Fibroblast of upper back skin (primary cell): ENCODE measurements at places on chromosomes 4 and X.

DNA sequence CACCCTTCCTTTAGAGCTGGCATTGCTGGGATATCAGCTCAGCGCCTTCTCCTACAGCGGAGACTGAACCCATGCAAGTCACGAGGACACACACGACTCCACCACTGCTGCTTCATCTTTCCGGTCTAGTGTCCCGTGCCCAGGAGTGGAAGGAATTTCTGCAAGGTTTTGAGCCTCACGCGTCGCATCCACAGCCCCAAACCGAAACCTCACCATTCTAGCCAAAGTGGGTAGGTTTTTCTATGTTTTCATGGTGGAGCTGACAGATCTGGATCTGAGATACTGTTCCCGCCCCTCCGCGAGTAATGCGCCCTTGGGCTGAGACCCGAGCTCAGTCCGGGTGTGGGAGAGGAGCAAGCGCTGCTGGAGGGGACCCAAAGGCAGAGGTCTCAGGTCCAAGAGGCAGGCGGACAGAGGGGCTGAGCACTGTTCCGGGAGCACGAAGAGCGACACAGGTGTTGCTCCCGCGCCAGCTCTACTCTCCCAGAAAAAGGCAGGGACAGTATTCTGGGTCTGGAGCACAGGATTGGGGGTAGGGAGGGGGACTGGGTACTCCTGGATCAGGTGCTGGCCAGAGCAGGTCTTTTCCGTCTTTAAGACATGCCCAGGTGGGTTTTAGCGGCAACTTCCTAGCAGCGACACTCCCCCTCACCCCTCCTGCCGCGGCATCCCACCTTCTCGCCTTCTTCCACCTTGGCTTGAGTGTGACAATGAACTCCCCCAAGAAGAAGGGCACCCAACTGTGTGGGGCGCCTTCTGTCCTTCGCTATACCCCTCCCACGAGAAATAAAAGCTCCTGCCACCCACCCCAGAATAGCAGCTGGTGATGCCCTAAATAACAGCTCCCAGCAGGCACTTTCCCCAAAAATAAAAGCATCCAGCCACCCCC, 1.8 kb downstream of the EPHA5 start:
- peak; percentile 13 for DNase-seq

DNA sequence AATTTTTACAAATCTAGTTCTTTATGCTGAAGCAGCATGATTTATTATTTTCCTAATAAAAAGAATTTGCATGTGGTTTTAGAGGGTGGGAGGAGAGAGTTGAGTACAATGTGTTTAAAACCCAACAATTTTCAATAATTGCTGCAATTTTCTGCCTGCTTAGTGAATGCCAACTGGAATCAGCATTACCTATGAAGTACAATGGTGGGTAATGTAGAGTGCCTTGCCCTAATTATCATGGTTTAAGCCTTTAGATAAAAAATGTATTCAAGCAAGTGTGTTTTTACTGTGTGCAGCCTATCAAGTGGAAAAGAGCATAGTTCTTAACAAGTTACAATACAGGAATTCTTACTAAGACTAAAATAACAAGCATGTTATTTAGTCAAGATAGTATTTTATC, 77.9 kb upstream of the ANKRD50 start:
- no peak for DNase-seq

DNA sequence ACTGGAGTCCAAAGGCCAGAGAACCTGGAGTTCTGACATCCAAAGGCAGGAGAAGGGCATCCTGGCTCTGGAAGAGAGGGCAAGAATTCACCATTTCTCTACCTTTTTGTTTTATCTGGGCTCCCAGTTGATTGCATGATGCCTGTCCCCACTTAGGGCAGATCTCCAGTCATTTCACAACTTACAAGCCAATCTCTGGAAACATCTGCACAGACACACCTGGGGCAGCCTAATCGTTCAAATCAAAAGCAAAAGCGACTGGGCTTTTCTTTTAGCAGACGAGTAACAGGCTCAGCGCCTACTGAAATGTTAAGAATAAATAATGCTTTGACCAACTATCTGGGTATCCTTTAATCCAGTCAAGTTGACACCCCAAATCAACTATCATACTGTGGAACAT, 136.0 kb upstream of the NPY2R start:
- DNase-seq: no peak

GRCh38 chr4:74665346-74665745, 129.0 kb downstream of the BTC start:
- DNase-seq: no peak

DNA sequence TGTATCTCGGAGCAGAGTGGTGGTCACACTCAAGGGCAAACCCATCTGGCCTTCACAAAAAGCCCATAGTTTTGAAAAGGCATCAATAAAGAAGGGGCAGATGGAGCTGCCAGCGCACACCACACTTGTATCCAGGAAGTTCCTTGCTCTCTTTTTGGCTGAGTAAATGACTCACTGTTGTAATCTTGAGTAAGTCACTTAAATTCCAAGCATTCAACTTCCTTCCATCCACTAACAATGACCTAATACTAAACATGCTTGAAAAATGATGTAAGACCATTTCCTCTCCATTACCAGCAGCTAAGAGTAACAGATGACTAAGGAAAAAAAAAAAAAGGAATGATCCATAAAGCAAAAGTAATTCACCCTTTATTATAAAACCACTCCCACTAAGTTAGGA, 32.4 kb upstream of the MYOZ2 start:
- peak; percentile 98 for DNase-seq

GRCh38 chr4:39233783-39234182, 51.5 kb downstream of the WDR19 start:
- DNase-seq: no peak

- no peak for DNase-seq
These were observed 71.6 kb downstream of the NEK1 start for GRCh38 chr4:169540774-169541173.

- peak; percentile 45 for DNase-seq
These were observed 328.3 kb upstream of the RPS6KA3 start for GRCh38 chrX:20594985-20595384.

DNA sequence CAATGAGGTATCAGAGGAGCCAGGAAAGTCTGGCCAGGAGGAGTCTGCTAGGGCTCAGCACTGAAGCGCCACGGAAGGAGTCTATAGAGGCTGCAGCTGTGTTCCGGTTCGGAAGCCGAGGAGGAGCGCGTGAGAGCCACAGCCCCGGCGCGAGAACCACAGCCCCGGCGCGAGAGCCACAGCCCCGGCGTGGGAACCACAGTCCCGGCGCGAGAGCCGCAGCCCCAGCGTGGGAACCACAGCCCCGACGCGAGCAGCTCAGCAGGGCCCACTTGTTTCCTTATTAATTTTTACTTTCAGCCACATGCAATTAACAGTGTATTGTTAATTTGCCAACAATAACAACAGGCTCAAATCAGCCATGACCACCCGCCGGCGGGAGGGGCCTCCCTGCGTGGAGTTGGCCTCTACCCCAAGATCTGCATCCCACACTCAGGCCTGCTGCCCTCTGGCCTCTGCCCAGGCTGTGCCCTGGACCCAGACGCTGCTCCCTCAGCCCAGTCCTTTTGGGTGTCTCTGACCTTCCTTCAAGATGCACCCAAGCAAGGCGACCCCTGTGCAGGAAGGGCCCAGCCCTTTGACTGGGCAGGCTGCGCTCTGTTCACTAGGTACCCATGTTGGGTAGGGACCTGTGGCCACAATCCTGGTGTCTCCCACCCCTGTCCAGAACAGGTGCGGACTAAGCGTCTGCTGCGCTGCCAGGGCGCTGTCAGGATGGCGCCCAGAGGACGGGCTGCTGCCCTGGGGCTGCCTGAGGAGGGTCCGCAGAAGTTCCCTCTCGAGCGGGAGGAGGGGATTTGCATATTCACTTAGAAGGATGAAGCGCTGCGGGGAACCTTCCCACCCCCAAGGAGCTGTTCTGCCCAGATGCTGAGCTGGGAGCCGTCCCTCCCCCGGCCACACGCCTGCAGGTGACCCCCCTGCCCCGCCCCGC, 113.8 kb downstream of the ADRA2C start:
- no peak for DNase-seq

DNA sequence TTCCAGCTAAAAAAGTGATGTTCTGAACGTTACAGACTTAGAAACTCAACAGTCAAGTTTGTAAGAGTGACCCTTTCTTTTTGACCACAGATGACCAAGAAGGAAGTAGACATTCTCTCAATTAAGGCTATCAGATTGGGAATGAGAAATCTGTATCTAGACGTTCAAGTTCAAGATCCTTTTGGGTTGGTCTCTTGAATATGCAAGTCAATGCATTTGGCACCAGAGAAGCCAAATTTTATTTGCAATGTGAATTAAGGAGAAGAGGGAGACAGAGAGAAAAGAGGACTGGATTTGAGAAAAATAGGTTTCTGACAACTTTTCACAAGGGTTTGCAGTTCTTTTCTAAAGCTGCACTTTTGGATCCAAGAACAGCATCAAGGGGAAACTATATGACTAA, 17.5 kb upstream of the SULT1E1 start:
- DNase-seq: no peak

- no peak for DNase-seq
These were observed 364.9 kb downstream of the UNC5C start for GRCh38 chr4:95183656-95184408.
